ENCODE measurements at places on chromosomes 2 and 18.

- no peak for DNase-seq
Observed at GRCh38 chr2:205689820-205690219, 7.5 kb downstream of the NRP2 start.

DNA sequence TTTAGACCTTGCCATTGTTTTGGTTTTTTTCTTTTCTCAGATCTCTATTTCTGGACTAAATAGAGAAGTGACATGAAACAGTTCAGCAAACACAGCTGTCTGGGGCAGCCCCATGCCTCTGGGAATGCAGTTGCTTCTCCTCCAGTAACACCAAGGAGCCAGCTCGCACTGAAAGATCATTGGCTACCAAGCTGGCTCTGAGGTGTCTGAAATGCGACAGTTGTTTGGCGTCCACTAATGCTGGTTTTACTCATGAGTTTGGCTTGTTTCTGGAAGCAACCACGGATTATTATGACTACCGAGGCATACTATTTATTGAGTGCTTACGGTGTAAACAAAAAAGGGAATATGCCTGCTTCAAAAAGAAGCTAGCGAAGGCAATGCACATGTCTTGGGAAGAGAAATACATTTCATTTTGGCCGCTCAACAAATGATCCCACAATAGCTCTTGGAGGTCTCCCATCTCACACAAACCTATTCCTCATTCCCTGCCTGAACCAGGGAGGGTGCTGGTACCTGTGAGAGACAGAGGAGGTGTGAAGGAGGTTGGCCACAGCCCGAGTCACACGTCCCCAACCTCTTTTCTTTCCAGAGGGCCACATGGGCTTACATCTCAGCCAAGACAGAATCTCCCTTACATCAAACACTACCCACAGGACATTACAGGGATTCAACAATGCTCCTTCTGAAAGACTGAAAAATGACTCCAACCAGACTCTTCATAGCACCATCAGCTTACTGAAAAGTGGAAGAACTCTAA is 37.5 kb upstream of the NEB start:
- peak; percentile 80 for DNase-seq

GRCh38 chr18:48838921-48839818 is 111.6 kb downstream of the SMAD7 start:
- peak; percentile 81 for DNase-seq

DNA sequence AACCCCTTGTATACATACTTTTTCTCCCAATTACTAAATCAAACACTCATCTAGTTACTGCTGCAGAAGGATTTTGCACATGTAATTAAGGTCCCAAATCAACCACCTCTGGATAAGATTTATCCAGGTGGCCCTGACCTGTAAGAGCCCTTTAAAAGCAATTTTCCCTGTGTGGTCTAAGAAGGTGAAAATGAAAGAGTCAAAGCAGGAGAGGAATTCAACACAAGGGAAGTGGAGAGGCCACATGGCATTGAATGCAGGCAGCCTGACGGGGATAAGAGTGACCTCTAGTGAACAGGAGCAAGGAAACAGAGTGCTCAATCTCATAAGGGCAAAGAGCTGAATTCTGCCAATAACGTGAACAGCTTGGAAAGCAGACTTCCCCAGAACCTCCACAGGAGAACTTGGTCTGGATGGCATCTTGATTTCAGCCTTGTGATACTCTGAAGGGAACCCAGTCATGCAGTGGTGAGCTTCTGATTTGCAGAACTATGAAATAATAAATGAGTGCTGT is 27.2 kb downstream of the PPP3R1 start:
- DNase-seq, result no peak

GRCh38 chr2:146621656-146622055 is 1223.2 kb upstream of the ACVR2A start:
- DNase-seq, result no peak

- no peak for DNase-seq
Observed at GRCh38 chr18:56248610-56249235, 389.7 kb downstream of the TXNL1 start.

DNA sequence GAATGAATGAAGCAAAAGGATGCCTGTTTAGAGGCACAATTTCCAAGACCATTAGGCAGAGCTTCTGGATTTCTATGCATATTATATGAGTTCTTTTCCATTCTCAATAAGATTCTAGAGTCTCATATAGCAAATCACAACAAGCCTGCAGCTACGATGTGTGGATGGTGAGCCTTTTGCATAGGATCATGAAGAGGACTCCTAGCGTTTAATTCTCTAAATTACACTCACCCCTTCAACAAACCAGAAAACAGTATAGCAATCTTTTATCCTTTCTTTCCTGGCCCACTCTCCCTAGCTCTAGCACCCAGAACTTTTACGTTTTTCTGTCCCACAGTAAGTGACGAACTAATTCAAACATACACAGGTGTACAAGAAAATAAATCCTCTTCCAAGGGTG is 293.1 kb upstream of the KLHL29 start:
- DNase-seq, result no peak

DNA sequence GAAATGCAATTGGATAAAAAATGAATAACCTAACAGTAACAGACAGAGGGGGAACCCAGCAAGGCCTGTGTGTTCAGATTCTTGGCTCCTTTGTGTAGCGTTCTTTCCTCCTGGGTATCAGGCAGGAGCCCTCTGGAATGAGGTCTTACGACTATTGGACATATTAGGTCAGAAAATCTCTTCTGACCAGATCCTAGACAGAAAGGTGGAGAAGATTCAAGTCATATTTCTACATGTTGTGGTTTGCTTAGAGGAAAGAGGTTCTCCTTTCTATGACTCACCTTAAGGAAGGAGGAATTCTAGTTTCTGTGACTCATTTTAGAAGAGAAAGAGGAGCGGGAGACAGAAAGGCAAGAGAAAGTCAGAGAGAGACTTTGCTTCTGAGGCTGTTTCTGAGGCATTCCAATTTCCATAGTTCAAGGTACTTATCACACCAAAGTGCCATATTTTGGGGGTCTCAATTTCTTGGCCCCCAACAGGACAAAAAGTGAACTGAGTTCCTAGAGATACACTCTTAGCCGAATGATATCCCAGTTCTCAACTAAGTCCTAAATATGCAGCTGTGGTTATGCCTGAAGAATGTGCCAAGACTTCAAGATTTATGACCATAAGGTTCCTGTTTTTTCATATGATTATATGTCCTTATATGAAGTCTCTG is 618.6 kb downstream of the ZEB2 start:
- DNase-seq, result peak; percentile 54

- DNase-seq, result no peak
Observed at GRCh38 chr18:7437870-7438269, 129.2 kb upstream of the PTPRM start.

DNA sequence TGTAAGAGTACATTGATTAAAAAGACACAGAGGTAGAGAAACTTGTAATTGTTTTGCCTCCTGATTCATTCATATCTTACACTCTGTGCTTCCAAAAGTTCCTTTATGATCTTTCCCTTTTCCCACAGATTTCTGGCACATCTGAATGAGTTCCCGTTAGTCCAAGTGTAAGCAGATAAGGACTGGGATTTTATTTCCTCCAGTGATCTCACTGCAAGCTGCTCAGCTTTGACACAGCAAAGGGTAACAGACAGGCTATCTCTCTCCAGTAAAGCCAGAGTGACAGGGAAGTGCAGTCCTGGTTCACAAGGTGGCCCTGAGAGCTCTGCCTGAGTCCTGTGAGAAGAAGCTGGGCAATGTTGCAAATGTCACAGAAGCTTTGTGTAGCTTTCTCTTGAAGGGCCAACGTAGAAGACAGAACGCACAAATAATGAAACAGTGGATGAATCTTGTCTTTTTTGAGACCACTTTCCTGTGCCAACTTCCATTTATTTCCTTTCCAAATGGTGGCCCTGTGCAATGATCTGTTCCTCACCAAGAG is 32.5 kb upstream of the KCNE4 start:
- DNase-seq, result no peak

DNA sequence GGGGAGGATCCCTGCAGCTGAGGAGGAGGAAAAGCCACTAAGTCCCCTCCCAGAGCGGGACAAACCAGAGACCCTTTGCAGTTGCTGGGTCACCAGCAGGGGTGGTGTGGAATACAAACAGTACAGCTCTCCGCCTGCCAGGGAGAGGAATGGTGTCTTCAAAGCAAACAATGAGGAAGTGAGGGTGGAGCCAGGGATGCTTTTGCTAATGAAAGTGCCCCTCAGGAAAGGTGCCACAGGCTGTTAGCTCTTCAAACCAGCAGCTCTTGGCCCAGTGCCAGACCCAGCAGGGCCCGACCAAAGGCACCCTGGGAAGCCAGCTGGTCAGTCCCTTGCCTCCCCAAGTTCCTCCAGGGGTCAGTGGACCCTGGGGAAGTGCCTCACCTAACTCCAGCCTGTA is 102.8 kb downstream of the HIBCH start:
- no peak for DNase-seq

GRCh38 chr2:169716938-169717690 is 16.5 kb upstream of the KLHL23 start:
- no peak for DNase-seq

DNA sequence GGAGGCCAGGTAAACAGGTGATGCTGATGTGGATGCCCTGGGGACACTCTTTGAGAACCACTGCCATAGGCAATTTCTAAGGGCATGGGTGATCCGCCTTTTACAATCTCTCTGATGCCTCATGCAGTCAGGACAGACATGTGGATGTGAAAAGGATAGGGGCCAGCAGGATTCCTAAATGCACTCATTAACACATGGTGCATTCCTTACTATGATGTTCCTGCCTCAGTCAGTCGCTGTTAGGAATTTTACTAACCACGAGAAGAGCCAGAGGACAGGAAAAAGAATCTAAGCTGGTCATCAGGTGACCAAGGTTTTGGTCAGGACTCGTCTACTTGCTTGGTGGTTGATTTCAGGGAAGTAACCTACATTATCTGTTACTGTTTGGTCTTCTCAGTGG is 191.0 kb downstream of the ARL4C start:
- no peak for DNase-seq

GRCh38 chr2:210445116-210445707 is 31.3 kb downstream of the LANCL1 start:
- no peak for DNase-seq

- no peak for DNase-seq
Observed at GRCh38 chr18:48072428-48073204, 142.2 kb upstream of the SMAD2 start.

DNA sequence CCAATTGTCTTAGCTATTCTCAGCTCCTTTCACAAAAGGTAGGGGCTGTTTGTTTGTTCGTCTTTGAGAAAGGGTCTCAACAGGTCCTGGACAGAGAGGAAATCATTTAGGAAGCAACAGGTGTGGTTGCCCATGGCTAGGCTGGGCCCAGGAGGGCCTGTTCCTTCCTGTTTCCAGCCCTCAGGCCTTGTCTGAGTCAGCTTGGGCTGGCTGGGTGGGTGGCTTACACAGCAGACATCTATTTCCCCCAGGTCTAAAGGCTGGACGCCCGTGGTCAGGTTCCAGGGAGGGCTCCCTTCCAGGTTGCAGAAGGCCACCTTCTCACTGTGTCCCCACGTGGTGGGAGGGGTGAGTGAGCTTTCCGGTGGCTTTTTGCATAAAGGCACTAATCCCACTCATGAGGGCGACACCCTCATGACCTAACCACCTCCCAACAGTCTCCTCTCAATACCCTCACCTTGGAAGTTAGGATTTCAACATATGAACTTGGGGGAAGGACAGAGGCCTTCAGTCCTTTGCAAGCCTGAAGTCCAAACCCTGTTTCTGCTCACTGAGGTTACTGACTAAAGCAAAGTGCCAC is 45.5 kb downstream of the ARHGEF4 start:
- DNase-seq, result no peak

GRCh38 chr2:20050646-20051531 is 539 bp downstream of the LAPTM4A start:
- peak; percentile 46 for DNase-seq

- no peak for DNase-seq
Observed at GRCh38 chr2:152342259-152343046, 7.5 kb downstream of the FMNL2 start.

GRCh38 chr2:3644246-3644525 is 13.8 kb upstream of the ALLC start:
- DNase-seq, result no peak

DNA sequence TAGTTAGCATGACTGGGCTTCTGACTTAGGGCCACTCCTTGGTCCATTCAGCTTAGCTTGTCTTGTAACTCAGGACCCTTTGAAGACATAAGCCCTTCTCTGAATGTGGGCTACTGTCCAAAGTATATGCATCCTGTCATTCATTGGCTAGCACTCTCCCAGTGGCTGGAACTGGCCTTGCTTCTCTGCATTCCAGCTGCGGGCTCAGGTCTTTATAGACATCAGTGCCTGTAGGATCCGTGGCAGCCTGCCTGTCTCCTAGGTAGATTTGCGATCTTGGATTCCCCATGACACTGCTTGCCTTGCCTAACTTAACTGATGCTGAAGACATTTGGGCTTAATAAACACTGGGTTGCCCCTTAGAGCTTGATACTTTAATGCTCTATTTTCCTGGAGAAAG is 170.1 kb downstream of the DCC start:
- no peak for DNase-seq

DNA sequence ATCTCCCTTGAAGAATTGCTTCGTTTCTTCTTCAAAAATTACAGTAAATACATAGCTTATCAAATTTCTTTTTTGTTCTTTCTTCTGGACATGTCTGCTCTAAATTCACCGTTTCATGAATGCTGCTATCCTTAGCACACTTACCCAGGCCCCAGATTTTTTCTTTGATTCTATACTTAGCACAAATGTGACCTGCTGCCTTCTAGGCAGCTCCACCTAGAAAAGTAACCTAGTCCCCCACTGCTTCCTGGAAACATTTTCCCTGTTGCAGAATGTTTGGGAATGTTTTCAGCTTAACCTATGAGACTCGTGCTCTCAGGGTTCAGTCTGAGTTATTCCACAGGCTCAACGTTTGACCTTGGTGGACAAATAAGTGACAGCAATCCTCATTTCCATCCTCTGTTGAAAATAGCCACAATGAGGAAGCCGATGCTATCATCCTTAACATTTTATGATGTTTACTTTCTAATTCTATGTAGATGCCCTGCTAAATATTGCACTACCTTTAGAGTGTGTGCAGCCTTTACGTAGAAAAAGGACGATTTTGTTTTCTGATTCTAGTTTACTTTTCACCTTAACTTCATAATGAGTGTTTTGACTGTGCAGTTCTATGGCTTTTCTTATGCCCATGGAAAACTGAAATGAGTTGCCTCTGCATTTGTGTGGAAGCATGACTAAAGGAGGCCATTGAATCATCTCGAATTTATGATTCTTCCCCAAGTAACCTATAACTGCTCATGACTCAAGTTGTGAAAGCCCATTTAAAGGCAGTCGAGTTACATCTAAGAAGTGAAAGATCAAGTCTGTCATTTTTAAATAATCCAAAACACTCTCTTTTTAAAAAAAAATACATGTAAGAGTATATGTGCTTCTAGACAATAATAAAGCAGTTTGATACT is 47.7 kb downstream of the TMEM182 start:
- DNase-seq, result no peak

- DNase-seq, result no peak
Observed at GRCh38 chr18:57444301-57444759, 9.2 kb downstream of the ONECUT2 start.

- no peak for DNase-seq
Observed at GRCh38 chr2:181857483-181857882, 34.0 kb upstream of the ITPRID2 start.

- DNase-seq, result no peak
Observed at GRCh38 chr2:124269348-124269747, 244.3 kb downstream of the CNTNAP5 start.
